ENCODE measurements at places on chromosomes 1 and 21.

GRCh38 chr1:54327386-54328065 lies 78.7 kb downstream of the SSBP3 start:
- no peak for DNase-seq

GRCh38 chr1:168894397-168894903 lies 165.4 kb upstream of the DPT start:
- no peak for DNase-seq

DNA sequence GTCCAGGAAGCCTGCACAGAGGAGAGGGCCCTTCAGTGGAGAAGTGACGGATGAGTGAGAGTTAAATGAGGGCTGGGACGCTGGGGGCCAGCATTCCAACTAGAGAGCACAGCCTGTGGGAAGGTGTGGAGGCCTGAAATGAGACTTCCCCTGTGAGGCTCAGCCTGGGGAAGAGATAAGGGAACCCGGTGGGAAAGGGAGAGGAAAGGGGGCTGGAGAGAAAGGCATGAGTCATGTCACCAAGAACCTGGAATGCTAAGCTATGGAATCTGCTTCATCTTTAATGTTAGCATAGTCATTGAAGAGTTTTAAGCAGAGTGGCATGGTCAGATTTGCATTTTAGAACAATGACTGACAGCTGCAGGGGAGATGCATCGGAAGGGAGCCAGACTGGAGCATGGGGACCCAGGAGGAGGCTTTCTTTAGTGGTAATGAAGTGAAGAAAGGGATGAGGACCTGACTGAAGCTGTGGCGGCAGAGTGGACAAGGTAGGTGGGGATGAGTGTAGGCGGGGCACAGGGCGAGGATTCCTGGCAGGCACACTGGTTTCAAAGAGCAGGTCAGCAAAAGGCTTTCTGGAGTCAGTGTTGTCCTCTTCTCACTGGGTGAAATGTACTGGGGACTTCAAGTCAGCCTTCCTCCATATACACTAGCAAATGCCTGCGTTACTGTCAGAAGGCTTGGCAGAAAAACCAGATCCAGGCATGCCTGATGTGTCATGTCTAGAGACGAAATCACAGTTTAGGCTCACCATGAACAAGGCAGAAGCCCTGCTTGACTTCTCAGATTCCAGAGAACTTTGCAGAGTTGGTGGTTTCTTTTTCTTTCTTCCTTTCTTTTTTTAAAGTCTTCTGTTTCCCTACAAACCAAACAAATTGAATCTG lies 8.0 kb downstream of the RGL1 start:
- no peak for DNase-seq

GRCh38 chr1:45679123-45679522 lies 7.2 kb downstream of the GPBP1L1 start:
- DNase-seq, result no peak

DNA sequence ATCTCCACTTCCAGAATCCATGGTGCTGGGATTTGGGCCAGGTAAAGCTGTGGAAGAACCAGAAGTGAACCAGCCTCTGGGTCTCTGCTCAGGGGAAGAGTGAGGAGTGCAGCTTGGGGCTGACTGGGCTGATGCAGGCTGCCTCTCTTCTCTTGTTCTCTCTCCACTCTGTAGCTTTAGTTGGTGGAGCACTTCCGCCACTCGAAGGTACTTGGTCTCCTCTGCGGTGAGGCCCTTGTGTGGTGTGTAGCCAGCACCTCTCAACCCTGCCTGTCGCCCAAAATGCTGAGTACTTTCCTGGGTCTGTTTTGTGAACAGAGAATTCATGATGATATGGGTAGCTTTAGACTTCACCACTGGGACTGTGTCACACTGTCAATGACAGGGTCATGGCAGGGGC lies 63.2 kb downstream of the URB2 start:
- no peak for DNase-seq

DNA sequence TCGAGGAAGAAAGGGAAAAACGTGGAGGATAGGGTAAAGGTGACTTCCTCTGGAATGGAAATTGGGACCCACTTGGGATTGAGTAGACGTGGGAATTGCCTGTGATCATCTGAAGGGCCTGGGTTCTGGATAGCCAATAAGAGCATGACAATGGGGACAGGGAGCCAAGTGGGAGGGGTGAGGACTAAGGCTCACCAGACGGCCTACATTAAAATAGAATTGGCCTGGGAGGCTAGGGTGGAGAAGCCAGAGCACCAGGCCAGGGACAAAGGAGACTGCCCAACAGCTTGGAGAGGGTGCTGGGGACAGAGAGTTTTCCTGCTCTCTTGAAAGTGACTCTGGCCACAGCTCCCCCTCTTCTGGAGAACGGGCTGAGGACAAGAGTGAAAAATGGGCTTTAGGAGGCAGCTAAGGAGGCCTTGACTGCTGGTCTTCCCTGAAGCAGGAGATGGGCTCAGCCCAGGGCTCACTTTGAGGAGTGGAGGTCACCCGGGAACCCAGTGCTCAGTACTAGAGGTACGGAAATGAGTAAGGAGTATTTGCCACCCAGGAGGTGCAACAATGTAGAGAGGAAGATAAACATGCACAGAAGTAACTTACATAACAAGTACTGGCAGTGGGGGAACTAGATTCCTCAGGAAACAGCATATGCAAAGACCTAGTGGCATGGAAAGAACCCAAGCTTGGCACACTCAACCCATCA lies 18.8 kb downstream of the INKA2 start:
- DNase-seq, result no peak

- no peak for DNase-seq
These were observed 6.4 kb downstream of the MT1HL1 start for GRCh38 chr1:236997882-236998281.

- DNase-seq, result no peak
These were observed 10.1 kb upstream of the PDXK start for GRCh38 chr21:43708745-43709381.

- DNase-seq, result no peak
These were observed 30.6 kb downstream of the RABIF start for GRCh38 chr1:202858331-202858730.

- DNase-seq, result no peak
These were observed 40.6 kb downstream of the CHRM3 start for GRCh38 chr1:239426821-239427475.

GRCh38 chr1:24599265-24599664 lies 43.4 kb downstream of the NCMAP start:
- no peak for DNase-seq

GRCh38 chr1:117537291-117537920 lies 68.4 kb upstream of the TENT5C start:
- DNase-seq, result peak; percentile 38
